ENCODE measurements at places on chromosomes 6 and 20. TPM values are rescaled to one million over a fixed set of nuclear protein-coding genes. Genes with fewer than 3 reads are reported as not detected.

DNA sequence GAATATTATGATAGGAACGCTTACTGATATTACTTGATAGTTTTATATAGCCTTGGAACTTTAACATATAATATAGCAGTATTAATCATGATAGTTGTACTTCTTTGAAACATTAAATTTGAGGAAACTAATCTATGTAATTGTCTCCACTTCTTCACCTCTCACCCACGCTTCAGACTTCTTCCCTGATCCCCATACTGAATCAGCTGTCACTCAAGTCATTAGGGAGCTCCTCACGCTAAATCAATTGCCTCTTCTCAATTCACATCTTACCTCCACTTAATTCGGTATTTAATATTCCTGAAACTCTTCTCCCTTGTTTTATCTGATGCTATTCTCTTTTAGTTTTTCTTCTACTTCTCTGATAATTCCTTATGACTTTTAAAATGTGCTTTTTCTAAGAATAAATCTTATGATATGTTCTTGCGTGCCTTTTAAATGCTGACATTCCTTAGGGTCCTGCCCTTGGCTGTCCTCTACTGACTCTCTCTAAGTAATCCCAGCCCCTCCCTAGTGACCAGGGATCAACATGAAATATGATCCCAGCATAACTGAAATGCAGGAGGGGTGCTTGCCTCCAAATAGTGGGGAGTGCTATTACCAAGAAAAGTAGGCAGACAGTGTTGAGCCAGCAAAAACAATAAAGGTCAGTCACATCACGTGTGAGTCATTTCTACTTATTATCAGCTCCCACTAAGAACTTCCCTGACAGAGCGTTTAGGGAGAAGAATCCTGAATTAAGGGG is 9.9 kb downstream of the ANKRD66 start:
- no peak for DNase-seq

The TRAM2 gene
- 9.2 TPM for total RNA-seq

The GHRH gene
- not detected for total RNA-seq

DNA sequence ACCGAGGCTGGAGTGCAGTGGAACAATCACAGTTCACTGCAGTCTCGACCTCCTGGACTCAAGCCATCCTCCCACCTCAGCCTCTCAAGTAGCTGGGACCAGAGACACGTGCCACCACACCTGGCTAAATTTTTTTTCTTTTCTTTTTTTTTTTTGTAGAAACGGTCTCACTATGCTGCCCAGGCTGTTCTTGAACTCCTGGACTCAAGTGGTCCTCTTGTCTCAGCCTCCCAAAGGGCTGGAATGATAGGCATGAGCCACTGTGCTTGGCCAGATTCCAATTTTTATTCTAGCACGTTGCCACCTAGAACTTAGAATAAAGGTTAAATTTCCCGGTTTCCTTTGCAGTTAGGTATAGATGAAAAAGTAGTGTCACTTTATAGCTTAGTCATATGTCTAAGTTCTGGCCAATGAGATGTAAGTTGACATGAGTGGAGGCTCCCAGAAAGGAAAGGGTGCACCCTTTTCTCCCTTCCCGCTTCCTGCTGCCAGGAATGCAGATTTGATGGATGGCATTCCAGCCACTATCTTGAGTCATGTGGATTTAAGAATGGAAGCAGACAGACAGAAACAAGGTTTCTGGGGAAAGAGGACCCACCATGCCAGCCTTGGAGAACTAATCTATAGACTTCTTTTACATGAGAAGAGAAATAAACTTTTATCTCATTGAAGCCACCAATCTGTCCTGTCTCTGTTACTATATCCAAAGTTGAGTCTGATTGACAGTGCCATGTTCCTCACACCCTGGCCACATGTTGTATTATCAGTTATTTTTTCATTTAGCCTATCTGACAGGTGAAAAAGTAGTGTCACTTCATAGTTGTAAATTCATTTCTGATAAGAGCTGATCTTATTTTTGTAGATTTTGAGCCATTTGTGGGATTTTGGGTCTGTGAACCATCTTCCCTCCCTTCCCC is 60.6 kb upstream of the NCOA3 start:
- peak; percentile 29 for DNase-seq

DNA sequence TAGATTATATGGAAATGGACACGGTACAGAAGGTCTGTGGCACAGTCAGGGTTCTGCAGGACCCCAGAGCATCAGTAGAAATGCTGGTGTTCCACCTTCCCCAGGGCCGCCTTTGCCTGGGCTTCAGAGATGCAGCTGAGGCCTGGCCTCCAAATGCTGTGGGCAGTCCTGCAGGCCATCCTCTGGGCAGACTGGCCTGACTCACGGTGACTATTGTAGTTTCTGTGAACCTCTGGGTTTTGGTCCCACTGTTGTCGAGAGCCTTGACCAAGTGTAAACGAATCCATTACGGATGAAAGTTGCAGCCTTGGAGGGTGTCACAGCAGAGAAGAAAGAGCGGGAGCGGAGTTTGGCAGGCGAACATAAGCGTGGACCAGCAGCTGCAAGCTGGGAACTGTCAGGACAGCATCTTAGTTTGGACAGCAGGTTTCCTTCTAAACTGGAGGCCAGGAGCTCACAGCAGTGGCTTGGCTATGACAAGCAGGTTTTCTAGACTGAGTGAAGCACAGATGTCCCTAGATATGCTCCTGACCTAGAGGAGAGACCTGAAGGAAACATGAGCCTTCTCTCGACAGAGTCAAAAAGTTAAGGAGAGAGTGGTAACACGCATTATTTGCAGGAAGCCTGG is 46.2 kb upstream of the BCLAF1 start:
- no peak for DNase-seq

The SLC22A23 gene
- 14.6 TPM for total RNA-seq

DNA sequence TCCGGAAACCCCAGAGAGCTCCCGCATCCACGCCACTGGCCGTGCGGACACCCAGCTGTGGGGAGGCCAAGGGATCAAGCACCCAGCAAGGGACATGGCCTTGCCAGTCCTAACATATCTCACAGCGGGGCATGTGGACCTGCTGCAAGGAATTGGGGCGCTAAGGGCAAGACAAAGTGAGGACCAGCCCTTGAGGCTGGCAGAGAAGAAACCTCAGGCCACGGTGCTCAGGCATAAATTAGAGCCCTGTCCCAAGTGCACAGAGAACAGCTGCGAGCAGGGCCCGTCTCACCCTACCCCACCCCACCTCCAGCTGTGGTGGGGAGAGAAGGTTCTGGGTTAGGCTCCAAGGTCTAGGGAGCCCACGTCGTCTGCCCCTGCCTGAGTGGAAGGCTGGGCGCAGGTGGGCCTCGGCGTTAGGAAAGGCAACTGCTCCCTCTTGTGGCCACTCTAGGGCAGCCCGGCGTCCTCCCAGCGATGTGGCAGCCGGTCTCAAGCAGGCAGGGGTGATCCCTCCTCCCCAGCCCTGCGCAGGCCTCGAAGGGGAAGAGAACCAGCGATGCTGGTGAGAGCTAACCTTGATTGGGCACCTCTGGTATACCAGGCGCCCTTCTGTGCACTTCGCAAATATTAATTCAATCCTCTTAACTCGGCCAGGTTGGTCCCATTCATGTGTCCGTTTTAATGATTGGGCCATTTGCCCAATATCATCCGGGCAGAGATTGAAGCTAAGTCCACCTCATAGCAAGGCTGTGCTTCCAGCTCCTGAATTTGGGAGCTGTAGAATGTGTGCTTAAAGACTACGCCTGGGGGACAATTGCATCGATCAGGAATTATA is 235.8 kb downstream of the NFATC2 start:
- peak; percentile 92 for DNase-seq

The KCNK5 gene
- 30.1 TPM for total RNA-seq

The UBE2J1 gene
- total RNA-seq: 12.2 TPM

DNA sequence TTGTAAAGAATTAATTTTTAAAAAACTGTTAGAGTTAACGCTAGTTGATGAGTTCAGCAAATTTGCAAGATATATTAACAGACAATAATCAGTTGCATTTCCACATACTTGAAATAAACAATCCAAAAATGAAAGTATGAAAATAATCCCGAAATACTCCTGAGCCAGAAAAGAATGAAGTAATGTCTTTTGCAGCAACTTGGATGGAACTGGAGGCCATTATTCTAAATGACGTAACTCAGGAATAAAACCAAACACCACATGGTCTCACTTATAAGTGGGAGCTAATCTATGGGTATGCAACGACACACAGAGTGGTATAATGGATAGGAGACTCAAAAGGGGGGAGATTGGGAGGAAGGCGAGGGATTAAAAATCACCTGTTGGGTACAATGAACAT is 872.9 kb upstream of the GJE1 start:
- DNase-seq: no peak

- no peak for DNase-seq
Observed at GRCh38 chr6:36052097-36052496, 24.5 kb downstream of the MAPK14 start.

DNA sequence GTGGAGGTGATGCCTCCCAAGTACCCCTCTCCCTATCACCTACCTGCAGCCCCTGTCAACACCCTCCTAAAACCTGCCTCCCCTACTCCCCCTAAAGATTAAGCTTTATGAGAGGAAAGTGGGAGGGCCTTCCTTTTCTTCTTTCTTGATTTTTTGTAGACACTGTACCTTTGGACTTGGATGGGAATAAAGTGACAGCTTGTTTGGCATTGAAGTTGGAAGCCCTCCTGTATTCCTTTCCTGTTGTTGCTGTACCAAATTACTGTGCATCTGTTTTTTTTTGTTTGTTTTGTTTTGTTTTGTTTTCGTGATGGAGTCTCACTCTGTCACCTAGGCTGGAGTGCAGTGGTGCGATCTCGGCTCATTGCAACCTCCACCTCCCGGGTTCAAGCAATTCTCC is 99.3 kb upstream of the NFATC2 start:
- no peak for DNase-seq

GRCh38 chr6:117956386-117956785 is 49.3 kb downstream of the SLC35F1 start:
- no peak for DNase-seq

The CEP250 gene
- 39.1 TPM for total RNA-seq

- DNase-seq: no peak
Observed at GRCh38 chr6:163985710-163986109, 571.2 kb downstream of the QKI start.

DNA sequence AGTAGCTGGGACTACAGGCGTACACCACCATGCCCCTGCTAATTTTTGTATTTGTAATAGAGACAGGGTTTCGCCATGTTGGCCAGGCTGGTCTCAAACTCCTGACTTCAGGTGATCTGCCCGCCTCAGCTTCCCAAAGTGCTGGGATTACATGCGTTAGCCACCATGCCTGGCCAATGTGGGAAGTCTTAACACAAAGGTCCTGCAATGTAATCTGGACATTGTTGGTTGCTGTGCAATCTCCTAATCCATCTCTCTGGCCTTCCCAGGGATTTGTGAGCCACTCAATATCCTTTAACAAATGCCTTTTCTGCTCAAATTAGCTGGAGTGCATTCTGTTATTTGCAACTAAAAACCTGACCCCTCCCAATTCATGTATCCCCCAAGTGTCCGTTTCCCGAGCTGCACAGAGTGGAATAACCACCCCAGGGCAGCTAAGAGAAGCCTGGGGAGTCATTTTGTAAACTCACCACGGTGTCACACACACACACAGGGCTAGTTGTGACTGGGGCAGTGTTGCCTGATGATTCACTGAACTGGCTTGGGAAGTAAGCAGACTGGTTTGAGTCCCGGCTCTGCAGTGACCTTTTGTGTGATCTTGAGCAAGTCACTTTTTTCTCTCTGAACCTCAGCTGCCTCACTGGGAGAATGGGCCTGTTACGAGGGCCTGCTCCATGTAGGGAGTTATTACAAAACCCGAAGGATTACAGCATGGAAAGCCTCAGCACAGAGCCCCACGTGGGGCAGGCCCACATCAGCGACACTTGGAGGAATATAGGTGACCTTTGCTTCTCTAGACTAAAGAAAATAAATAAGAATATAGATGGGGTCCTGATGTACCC is 152.3 kb downstream of the ZMYND8 start:
- DNase-seq: no peak

- DNase-seq: no peak
Observed at GRCh38 chr6:107692351-107692750, 131.8 kb downstream of the SCML4 start.

- no peak for DNase-seq
Observed at GRCh38 chr6:115131709-115132490, 789.1 kb upstream of the HS3ST5 start.

The TRIM15 gene
- not detected for total RNA-seq

The EFCAB8 gene
- total RNA-seq: 0.44 TPM

DNA sequence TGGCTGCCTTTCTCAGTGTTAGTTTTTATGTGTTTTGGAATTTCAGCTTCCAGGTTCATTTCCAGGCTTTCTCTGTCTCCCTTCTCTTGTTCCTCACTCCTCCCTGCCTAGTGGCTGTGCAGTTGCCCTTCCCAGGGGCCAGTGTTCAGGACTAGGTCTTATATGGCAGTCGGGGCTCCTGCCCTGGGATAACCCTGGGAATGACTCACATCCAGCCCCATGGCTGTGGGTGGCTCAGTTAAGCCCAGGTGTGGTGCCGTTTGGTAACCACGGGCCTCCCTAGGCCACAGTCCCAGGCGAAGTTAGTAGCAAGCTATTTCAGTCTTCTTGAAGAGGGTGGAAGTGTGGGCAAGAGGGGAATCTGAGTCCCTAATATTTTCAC is 57.4 kb upstream of the DDR1 start:
- no peak for DNase-seq

The HCRTR2 gene
- 0.07 TPM for total RNA-seq

The PI16 gene
- not detected for total RNA-seq

The VNN1 gene
- total RNA-seq: not detected

GRCh38 chr6:81863123-81863522 is 110.6 kb upstream of the TENT5A start:
- DNase-seq: peak; percentile 28

The FLRT3 gene
- 3.2 TPM for total RNA-seq

DNA sequence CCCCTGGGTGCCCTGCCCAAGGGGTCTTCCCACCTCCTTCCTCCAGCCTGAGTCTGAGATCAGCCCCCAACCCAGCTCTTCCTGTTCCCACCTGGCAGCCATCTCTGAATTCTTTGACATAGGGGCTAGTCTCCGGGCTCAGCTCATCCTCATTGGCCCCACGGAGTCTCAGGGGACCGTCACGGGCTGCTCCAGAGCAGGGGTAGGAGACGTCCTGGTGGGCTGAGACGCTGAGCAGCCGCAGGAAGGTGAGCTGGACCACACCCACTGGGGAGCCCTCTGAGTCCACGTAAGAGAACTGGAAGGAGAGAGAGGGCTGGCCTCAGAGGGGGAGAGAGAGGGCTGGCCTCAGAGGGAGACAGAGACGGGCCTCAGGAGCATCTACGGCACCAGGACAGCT is 28.1 kb downstream of the COL11A2 start:
- peak; percentile 46 for DNase-seq

DNA sequence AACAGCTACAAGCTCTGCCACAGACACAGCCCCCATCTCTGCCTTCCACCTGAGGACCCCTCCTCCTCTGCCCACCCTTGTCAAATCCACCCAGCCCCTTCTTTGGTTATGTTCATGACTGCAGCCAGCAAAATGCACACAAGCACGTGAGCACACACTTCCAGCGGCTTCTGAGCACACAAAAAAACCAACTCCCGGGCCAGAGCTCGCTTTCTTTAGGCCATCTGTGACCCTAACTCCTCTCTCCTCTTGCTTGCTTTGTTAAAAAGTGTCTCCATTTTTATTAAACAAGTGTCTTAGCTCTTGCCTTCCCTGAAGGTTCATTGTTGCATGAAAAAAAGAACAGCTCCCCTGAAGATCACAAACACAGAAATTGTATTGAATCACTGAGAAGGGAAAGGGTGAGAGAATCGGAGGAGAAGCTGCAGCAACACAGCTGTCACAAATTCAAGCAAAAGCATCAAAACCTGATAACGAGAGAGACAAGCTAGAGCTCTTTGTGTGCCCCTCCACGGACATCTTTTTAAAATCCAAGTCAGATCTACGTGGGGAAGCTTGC is 142.1 kb downstream of the CD83 start:
- no peak for DNase-seq

The TRIM10 gene
- not detected for total RNA-seq

The PLCB4 gene
- 4.7 TPM for total RNA-seq

Data from H7 (cell line).